Right renal pelvis (tissue), 4 donors: ENCODE measurements at places on chromosomes 11 and 22.

DNA sequence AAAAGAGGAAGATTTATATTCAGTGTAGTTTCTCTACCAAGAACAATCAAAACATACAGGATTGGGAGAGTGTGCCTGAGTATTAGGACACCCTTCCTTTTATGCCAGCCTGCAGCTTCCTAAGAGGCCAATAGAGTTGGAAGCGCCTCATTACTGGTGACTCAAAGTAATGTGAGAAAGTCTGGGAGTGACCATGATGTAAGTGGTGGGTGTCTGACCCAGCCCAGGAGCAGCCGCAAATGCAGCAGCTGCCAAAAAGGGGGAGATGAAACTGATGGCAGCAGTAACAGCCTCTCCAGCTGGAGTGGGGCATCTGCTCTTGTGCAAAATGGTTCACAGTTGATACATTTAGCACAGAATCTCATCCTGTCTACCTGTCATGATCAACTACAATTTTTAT, 62.0 kb downstream of the ZNF280B start:
- DNase-seq: no peak

- DNase-seq: no peak
Measured at GRCh38 chr11:94449029-94449428, 44.6 kb downstream of the MRE11 start.

DNA sequence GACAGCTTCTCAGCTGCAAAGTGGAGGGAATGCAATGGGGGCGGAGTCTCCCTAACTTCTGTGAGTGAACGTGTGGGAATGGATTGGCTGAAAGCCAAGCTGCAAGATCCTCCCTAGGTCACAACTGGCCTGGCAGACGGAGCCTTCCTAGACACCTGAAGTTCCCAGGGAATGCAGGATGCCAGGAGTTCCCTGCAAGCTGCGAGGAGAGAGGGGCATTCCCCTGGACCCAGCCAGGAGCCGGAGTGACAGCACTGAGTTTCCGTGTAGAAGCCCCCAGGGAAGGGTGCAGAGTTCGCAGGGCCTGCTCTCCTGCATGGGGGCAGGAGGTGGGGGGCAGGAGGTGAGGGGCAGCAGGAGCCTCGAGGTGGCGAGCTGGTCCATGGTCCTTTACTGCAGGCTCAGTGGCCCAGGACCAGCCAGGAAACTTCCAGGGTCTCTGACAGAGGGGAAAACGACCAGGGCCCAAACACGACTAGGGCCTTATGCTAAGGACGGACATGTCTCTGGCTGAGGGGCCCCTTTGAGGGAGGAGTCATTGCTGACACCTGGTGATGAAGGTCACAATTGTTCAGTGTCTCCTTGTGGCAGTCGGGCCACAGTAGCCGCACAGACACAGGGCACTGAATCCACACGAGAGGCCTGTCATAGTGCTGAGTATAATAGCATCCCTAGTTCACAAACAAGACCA, 141.4 kb downstream of the FBXO7 start:
- no peak for DNase-seq

DNA sequence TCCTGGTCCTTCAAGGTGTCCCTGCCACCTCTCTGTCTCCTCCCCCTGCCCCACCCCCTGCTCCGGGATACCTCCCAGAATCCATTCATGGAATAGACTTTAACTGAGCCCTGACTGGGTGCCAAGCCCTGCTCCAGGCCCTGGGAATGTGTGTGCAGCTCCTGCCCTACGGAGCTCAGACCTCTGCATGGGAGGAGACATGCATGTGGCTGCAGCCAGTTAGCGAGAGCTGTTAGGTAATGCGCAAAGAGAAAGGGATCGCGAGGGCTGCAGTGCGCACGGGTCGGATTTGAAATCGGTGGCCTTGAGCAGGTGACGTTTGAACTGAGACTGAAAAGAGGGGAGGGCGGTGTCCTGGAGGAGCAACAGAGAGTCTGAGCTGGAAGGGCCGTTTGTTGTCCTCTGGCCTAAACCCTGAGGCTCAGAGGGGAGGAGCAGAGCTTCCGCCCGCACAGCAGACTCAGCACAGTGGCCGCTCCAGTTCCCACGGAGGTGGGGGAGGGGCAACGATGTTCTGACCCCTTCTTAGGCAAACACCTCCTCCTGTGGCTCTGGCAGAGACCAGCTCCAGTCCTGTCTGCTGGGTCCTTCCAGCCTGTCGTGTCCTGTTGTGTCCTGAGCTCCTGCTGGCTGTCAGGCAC, 19.8 kb upstream of the LRRC10B start:
- no peak for DNase-seq

GRCh38 chr11:107252429-107253161, 205.0 kb downstream of the CWF19L2 start:
- no peak for DNase-seq

- no peak for DNase-seq
Measured at GRCh38 chr22:46442217-46442853, 95.1 kb downstream of the CELSR1 start.

DNA sequence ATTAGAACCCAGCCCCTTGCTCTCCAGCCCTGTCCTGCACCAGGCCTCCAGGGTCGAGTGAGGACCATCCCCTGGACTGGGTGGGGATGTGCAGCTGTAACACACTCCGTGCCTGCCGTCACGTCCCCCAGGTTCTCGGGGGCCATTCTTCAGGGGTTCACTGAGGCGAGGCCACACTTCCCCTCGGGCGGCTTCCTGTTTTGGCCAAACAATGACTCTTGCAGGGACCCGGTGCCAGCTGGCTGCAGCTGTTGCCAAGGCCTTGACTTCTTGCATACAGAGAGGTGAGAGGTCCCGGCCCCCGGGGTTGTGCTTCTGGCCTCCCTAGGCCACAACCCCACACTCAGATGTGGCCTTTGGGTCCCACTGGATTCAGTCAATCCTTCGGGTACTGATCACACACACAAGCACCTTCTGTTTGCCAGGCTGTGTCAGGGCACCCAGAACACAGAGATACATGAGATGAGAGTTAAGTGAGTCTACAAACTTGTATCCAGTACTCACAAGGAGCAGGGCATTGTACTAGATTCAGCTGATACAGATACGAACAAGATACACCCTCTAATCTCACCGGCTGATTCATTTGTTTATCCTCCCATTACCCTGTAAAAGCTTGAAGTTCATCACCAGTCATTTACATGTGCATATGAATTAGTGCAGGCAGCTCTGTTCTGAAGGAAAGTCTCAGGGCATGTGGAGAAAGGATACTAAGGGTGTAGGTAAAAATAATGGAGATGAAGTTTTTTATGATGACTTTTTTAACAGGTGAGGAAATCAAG, 32.9 kb downstream of the LRRC32 start:
- DNase-seq: no peak

DNA sequence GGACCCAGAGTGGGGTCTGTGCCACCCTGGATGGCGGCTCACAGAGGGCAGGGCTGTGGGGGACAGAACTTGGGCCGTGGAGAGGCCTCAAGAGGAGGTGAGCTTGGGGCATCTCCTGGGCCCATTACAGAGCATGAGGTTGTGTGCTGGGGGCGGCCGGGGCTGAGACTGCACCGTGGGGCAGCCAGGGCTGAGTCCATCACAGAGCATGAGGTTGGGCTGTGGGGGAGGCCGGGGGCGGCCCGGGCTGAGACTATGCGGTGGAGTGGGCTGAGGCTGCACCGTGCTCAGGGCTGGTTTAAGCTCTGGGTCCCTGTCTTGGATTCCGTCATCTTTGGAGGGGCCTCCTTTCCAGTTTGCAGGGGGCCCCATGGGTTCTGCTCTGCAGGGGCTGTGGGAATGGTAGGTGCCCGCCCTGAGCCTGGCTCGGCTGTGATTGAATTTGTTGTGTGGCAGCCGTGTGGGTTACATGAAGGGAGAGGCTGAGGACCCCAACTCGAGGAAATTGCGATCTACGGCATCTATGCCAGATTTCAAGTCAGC, 38.1 kb upstream of the MUC5AC start:
- no peak for DNase-seq

DNA sequence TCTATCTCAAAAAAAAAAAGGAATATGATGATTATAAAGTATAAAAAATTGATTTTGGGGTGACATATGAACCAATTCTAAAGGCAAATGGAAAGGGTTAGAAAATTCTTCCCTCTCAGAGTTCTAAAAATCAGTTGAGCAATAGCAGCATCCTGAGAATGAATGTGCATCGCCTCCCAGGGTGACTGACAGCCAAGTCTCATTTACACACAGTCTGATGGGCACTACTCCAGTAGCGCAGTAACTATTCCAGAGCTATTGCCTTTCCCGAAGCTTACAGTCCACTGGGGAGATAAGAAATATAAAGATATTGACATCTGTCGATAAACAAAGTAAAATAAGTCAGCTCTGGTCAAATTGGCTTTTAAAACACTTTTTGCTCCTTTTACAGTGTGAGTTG, 32.3 kb upstream of the SORL1 start:
- DNase-seq: no peak

- DNase-seq: no peak
Measured at GRCh38 chr11:122784325-122784955, 53.9 kb upstream of the CRTAM start.

- no peak for DNase-seq
Measured at GRCh38 chr11:111422494-111423249, 43.6 kb upstream of the POU2AF1 start.

GRCh38 chr11:420911-421321, 6.1 kb upstream of the SIGIRR start:
- no peak for DNase-seq

GRCh38 chr11:2094354-2095197, 44.6 kb downstream of the IGF2 start:
- no peak for DNase-seq

DNA sequence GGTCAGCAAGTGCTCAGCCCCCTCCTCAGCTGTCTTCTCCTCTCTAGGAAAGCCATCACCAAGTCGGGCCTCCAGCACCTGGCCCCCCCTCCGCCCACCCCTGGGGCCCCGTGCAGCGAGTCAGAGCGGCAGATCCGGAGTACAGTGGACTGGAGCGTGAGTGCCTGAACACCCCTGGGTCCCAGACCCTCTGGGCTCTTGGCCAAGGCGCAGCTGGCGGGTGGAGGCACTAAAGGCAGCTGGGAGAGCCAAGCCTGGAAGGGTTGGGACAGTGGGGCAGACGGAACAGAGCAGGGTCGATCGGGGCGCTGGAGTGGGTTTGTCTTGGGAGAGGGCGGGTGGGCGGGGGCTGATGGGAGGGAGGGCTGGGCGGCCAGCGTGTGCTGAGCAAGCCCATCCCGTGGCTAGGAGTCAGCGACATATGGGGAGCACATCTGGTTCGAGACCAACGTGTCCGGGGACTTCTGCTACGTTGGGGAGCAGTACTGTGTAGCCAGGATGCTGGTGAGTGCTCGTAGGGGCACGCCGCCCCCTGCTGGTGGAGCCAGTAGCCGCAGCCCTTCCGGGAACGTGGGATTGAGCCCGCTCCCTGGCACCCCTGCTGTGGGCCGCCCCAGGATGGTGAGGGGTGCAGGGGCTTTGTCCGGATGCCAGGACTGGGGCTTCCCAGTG, 14.1 kb upstream of the MDK start:
- no peak for DNase-seq

GRCh38 chr11:57903011-57903410, 120.7 kb upstream of the OR9Q1 start:
- no peak for DNase-seq

DNA sequence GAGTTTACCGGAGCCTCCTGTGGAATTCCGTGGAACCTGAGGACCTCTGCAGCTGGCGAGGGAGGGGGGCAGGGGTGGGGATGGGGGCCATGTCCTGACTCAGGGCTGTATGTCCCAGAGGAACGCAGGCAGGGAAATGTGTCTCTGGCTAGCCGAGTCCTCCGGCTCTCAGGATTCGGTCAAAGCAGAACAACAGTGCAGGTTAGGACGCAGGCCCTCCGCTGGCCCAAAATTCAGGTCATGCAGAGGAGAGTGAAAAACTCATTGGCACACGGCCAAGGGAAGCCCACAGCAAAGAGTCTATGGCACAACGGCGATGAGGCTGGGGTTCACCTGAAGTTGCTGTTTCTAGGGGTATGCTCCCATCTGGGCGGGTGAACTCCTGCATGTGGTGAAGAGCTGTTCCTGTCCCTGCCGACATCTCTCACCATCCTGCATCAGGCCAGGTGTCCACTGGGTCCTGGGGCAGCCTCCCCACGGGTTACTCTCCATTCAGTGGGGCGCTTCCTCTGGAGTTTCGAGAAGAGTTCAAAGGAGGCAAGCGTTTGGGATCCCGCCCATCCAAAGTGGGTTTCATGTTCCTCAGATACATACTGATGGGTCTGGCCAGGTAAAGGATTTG, 1055.3 kb downstream of the BRD1 start:
- no peak for DNase-seq

- no peak for DNase-seq
Measured at GRCh38 chr11:87628026-87628580, 547.1 kb downstream of the RAB38 start.

GRCh38 chr11:3939211-3939610, 83.7 kb downstream of the STIM1 start:
- DNase-seq: no peak

- no peak for DNase-seq
Measured at GRCh38 chr22:29520851-29521250, 32.7 kb downstream of the THOC5 start.

GRCh38 chr11:85661972-85662664, 2.8 kb downstream of the CREBZF start:
- no peak for DNase-seq

GRCh38 chr22:38177926-38178604, 3.6 kb downstream of the PLA2G6 start:
- DNase-seq: no peak
